Right atrium auricular region (tissue), 2 donors: ENCODE measurements at places on chromosomes 6 and 20.
A peak's percentile ranks its signal among the peaks of the same experiment; 100 is the strongest.

GRCh38 chr20:25039697-25040437, 18.1 kb downstream of the ACSS1 start:
- peak; percentile 91 for DNase-seq

DNA sequence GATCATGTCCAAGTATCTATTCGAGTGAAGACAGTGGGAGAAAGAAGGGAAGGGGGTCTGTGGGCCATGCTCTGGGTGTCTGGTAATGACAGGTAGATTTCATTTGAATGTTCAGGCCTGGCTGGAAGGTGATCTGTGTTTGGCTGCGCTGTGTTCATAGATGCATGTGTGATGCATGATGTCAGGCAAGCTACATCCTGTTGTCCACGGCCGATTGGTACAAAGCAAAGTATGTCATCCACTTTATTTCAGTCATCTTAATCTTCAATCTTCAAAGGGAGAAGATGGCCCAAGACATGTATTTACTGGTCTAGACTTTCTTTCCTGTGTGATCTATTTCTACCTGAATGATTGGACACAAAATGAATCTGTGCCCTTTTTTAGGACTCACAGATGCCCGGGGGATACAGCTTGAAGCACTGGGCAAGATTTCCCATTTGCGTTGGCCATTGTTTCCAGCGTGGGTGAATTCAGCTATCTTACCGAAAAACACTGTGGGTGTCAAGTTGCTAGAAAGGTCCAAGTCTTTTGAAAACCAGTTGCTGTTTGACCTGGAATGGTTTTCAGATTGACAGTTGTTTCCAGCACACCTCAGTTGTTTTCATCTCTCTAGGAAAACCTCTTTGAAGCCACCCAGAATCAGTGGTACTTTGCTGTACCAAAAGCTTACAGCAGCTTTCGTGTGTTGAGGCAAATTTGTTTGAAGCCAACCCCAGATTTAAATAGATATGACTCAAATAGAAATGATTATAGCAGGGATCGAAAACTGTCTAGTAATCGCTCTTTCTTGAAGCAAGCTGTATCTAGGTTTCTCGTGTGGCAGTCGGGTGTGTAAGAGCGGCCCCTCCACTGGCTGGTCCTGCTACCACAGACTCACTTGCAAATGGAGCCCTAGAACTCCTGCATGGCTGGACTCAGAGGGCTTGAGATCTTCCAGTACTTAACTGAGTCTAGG, 27.2 kb downstream of the DUSP22 start:
- no peak for DNase-seq

GRCh38 chr6:54011277-54011648, 100.0 kb upstream of the MLIP start:
- no peak for DNase-seq

DNA sequence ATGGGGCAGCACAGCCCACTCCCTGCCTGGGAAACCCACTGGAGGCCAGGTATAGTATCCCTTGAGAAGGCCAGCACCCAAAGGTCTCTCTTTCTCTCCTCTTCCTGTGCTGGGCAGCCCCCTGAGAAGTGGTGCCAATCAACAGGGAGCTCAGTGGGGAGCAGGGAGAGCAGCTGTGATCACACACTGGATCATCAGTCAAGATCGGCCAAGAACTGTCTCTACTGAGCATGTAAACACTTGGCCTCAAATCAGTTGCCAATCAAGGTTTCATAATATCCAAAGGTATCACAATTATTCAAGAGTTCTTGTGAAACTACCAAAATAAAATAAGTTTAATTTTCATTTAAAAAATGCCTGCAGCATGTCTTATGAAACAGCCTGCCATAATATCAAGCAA, 18.8 kb downstream of the MRPL14 start:
- no peak for DNase-seq

GRCh38 chr6:138640028-138640427, 133.5 kb upstream of the CCDC28A start:
- DNase-seq = no peak

DNA sequence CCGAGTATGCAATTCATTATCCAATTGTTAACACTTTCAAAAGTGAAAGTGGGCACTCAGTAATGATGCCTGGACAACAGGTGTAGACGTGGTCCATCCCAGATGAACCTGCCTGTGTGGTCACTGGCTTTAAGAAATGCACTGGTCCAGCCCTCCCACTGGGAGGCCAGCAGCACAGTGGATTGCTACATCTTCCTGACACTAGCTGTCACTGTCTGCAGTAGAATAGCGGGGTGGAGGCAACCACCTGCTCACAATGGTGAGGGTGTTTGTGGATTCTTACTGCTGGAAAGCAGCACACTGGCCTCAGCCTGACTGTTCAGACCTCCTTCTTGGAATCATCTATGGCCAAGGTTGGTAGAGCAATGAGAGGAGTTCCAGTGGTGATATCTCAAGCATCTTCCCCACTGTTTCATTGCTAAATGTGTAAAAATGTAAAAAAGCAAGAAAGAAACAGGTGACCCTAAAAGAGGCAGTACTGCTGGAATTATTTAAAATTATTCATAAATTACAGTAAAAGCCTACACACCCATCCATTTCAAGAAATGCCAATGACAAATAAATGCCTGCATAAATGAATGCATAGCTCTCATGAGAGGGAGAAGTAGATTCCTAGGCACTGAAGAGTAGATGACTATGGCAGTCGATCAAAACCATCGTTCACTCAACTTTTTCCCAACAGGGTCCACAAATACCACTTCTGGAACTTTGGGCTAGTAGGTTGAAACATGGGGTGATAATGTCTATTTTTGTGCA, 228.0 kb upstream of the PLN start:
- DNase-seq = no peak

DNA sequence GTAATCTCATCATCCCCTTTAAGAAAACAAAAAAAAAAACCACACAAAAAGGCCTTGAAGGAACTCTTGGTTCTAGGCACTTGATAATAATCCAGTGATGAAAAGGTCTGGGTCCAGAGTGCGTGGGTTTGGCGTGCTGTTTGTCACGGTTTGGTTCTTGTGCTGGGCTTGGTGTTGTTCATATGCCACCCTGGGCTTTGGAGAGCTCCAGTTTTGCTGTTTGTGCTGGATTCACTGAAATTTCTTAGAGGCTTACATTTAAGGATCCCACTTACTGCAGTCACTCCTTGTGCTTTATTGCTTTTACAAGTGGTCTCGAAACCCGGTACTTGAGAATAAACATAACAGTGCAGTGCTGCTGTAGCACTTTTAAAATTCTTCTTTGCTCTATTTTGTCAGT, 68.8 kb upstream of the XRN2 start:
- DNase-seq = no peak

- no peak for DNase-seq
Observed at GRCh38 chr6:43097502-43097901, 21.4 kb downstream of the PTK7 start.

DNA sequence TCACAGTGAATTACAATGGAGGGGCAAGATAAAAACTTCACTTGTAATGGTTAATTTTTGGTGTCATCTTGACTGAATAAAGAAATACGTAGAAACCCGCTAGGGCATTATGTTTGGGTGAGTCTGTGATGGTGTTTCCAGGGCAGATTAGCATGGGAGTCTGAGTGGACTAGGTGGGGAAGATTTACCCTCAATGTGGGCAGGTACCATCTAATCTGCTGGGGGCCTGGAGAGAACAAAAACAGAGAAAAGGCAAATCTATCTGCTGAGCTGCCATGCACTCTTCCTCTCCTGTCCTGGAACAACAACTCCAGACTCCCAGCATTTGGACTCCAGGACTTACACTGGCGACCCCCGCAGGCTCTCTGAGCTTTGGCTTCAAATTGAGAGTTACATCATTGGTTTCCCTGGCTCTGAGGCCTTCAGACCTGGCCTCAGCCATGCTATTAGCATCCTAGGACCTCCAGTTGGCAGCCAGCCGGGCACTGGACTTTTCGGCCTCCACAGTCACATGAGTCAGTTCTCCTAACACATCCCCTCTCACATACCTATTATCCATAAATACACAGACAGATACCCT, 19.7 kb downstream of the NINL start:
- no peak for DNase-seq

GRCh38 chr6:116326181-116326671, 44.5 kb upstream of the DSE start:
- no peak for DNase-seq

DNA sequence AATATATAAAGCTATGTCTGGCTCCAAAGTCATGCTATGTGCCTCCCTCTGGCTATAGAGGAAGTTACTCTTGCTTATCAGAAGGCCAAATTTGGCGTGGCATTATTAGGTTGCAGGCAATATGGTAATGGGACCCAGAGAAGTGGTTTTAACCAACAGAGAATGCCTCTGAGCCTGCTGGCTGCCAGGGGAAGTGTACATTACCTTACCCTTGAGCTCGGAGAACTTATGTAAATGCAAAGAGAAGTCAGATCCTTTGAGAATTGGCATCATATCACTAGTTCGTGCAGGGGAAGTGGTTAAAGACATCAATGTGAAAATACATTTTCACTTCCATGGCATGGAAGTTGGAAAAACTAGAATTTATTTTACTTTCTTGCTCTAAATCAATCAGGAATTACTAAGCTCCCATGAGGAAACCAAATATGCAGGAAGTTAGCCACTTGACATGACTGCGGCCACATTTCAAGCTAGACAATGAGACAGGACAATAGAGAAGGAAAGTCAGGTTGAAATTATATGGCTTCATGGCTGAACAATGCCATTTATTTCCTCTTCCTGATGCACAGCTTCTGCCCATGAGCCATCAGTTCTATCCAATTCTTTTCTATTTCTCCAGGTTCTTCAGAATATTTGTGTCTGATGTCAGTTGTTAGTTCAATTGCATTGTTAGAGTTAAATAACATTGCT, 134.0 kb upstream of the PHACTR1 start:
- DNase-seq = no peak

- DNase-seq = peak; percentile 97
Observed at GRCh38 chr20:40506537-40506939, 182.5 kb downstream of the MAFB start.

DNA sequence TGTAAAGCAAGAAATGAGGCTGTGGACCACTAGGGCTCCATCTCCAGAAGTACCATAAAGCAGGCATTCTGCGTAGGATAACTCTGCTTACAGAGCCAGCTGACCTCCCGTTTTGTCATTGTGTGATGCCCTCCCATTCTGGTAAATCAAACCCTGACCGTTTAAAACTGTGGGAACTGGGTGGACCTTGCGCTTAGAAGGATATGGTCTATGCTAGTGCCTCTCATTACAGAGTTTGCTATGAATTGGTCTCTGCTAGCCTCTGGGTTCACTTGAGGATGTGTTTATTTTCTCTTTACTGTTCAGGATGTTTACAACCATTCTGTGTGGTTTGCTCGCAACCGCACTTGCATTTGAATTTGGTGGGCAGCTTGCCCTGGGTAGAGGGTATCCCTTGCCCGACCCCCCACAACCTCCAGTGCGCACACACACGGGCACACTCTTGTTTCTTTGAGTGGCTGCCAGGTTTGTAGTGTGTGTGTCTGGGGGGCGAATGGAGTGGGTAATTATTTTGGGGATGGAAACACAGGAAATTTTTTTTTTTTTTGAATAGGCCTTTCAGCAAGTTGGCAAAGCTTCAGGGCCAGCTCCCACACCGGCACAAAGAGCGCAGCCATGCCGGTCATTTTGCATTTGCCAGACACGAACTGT, 198.3 kb downstream of the JARID2 start:
- no peak for DNase-seq

GRCh38 chr6:157274471-157275226, 48.7 kb downstream of the TMEM242 start:
- DNase-seq = peak; percentile 75

- no peak for DNase-seq
Observed at GRCh38 chr20:44009679-44009992, 95.0 kb downstream of the TOX2 start.

- DNase-seq = no peak
Observed at GRCh38 chr20:54340667-54341081, 132.8 kb downstream of the PFDN4 start.

DNA sequence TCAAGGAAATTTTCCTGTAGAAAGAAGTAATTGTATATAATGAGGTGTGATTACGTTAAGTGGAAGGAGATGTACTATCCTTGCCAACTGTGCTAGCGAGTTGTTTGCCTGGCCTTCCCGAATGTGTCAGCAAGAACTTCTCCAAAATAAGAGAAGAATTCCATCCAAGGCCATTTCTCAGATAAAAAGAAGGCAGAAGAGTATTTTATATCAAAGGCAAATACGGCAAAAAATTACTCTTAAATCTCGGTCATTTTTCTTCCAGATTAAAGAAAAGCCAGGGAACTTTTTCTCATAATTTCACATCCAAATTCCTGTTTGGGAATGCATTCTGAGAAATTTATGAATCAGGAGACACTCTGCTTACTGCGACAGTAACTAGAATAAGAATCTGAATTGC, 290.6 kb downstream of the CBLN4 start:
- no peak for DNase-seq

DNA sequence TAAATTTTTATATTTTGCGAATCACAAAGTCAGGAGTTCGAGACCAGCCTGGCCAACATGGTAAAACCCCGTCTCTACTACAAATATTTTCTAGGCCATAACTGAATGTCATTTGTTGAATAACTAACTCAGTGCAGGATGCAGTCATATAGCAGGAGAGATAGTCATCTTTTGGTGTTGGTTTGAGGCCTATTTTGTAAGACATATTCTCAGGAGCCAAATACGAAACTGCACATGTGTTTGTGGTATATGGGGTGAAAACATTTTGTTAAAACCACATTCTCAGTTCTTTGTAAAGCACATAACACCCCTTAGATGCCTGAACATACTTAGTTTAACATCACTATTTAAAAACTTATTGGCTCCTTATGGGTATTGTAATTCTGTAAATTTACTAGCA, 4.7 kb upstream of the ENPP5 start:
- no peak for DNase-seq

- DNase-seq = no peak
Observed at GRCh38 chr20:50215101-50215690, 24.6 kb downstream of the CEBPB start.

DNA sequence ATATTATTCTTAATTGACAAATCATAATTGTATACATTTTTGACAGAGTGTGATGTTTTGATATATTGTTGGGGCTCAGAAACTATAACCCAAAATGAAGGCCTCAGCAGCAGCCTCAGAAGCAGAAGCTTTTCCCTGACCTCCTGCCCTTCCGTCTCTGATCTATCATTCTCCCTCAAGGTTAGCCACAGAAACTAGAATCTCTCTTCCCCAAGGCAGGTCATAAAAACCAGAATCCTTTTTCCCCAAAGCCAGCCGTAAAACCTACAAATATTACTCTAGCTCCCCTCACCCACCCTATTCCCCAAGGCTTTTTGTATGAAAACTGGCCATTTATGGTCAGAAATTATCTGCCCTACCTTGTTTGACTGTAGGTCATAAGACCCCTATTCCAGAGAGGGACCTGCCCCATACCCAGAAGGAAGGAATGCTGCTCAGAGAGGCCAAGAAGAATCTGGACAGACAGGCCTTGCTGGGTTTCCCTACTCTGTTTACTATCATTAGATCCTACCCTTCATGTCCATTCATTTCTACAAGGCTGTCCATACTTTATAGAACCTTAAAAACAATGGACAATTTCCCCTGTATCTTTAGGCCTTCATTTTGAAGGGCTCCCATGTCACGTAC, 14.5 kb downstream of the OR2B2 start:
- no peak for DNase-seq

GRCh38 chr6:68776354-68776753, 141.3 kb downstream of the ADGRB3 start:
- DNase-seq = no peak
